Naive thymus-derived CD8-positive, alpha-beta T cell (primary cell): ENCODE measurements at places on chromosomes 16 and 17. TPM values are rescaled to one million over a fixed set of nuclear protein-coding genes. Genes with fewer than 3 reads are reported as not detected.

DNA sequence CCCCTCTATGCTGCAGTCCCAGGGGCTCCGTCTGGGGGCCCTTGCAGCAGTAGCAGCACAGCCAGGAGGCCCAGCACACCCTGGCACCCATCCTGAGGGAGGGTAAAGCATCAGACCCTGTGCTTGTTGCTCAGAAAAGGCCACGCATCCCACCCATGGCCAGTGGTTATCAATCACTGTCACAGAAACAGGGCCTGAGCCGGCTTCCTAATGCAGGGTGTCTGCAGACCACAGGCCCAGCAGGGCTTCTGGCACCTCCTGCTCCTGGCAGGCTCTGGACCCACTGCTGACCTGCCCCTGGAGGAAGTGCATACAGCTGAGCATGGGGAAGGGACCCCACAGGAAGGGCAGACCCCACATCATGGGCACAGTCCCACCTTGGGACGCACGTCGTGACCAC, 26.9 kb upstream of the CDH15 start:
- peaks cover 5% of the 10 kb centered on the region for H3K4me1 ChIP-seq
- H3K27me3 ChIP-seq: no peaks in the 10 kb centered on the region
- DNase-seq: no peak
- peaks cover 49% of the 10 kb centered on the region for H3K36me3 ChIP-seq

DNA sequence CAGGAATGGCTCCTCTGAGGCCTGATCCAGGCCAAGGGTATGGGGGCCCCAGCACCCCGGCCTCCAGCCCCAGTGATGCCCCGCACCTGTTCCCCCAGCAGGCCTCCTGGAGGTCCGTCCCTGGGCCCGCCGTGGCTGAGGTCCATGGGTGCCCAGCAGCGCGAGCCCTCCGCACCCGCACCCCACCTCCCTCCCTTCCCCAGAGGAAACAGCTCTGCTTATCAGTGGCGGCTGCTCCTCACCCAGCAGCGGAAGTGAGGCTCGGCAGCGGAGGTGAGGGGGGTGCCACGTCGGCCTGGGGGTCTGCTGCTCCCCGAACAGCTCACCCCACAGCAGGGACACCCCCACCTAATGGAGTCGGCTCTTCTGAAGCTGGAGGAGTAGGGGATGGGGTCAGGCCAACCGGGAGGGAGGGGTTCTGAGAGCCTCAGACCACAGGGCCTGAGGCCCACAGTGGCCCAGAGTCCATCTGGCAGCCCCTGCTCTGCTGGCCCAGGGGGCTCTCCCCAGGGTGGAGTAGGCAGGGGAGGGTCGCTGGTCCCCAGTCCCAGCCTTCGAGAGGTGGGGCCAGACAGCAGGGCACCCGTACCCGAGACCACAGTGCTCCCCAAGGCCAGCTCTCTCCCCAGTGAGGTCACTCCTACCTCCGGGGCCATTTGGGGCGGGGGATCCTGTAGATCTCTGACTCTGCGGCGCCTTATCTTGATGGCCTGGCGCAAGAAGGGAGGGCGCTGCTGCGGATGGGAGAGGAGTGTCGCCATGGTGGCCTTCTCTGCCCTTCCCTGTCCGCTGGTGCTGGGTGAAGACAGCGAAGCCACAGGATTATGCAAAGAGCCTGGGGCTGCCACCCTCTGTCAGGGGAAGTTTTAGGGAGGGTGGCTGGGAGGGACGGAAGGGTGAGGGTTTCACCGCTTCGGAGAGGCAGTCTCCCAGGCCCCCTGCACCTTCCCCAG, at the start of gene UNC13D:
UNC13D (minus strand) TSS at position 828 of the 953 bp plus-strand sequence; CDS start at position 761, 67 bp downstream.
- peak within 1 kb of the TSS; percentile 96 for H3K27ac ChIP-seq
- peak within 1 kb of the TSS; percentile 89 for H3K4me3 ChIP-seq
- H3K4me1 ChIP-seq: peaks cover 31% of the 10 kb centered on the region
- peaks cover 5% of the 10 kb centered on the region for H3K36me3 ChIP-seq
- peak; percentile 84 for DNase-seq

Gene NEUROD2
- not detected for polyA plus RNA-seq

DNA sequence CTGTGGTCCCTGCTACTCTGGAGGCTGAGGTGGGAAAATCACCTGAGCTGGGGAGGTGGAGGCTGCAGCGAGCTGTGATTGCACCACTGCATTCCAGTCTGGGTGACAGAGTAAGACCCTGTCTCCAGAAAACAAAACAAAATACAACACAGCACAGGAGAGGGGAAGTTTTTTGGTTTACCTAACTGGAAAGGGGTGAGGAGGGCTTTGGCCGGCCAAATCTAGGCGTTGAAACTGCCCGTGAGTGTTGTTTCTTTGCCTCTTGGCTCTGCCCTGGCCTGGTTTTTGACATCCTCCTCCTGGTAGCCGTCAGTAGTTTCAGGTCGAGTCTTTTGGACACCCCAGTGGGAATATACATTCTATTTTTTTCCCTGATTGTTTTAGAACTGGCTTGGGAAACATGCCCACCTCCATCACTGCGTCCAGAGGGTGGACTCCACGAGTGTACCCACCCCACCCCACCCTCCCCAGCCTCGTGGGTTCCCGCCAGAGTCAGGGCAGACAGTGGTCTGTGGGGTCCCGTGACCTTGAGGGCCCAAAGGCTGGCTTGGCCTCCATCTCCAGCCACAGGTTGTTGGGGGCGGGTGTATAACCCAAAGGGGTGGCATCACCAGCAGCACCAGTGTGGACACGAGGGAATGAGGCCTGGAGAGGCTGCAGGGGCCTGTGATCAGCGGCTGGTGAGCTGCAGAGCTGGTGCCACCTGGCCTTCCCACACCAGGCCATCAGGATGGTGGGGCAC, 42.7 kb downstream of the NT5M start:
- no peak overlapping the region for H3K4me3 ChIP-seq
- no peak overlapping the region for H3K27ac ChIP-seq
- H3K4me1 ChIP-seq: no peaks in the 10 kb centered on the region
- peaks cover 7% of the 10 kb centered on the region for H3K36me3 ChIP-seq

- H3K4me1 ChIP-seq: peaks cover 32% of the 10 kb centered on the region
- H3K36me3 ChIP-seq: peaks cover 10% of the 10 kb centered on the region
- no peak for DNase-seq
- H3K4me3 ChIP-seq: no peak overlapping the region
- no peaks in the 10 kb centered on the region for H3K27me3 ChIP-seq
Observed at GRCh38 chr16:12255473-12255872, 278.9 kb downstream of the SNX29 start.

GRCh38 chr17:40896916-40897455, 11.9 kb upstream of the KRT20 start:
- H3K27me3 ChIP-seq: peaks cover 65% of the 10 kb centered on the region
- no peaks in the 10 kb centered on the region for H3K4me1 ChIP-seq
- no peak overlapping the region for H3K27ac ChIP-seq
- no peak overlapping the region for H3K4me3 ChIP-seq

Gene KRT33B
- polyA plus RNA-seq: not detected

- no peaks in the 10 kb centered on the region for H3K36me3 ChIP-seq
- no peaks in the 10 kb centered on the region for H3K4me1 ChIP-seq
- no peak for DNase-seq
- H3K4me3 ChIP-seq: no peak overlapping the region
- no peaks in the 10 kb centered on the region for H3K27me3 ChIP-seq
- no peak overlapping the region for H3K27ac ChIP-seq
Observed at GRCh38 chr16:1439058-1439698, 5.2 kb downstream of the CCDC154 start.

- H3K27me3 ChIP-seq: no peaks in the 10 kb centered on the region
- no peak for DNase-seq
- H3K27ac ChIP-seq: no peak overlapping the region
- no peak overlapping the region for H3K4me3 ChIP-seq
- H3K4me1 ChIP-seq: peaks cover 12% of the 10 kb centered on the region
Observed at GRCh38 chr17:50062293-50063243, 6.7 kb downstream of the ITGA3 start.

Gene ASPA
- not detected for polyA plus RNA-seq
